ENCODE measurements at places on chromosomes 3 and 15.

DNA sequence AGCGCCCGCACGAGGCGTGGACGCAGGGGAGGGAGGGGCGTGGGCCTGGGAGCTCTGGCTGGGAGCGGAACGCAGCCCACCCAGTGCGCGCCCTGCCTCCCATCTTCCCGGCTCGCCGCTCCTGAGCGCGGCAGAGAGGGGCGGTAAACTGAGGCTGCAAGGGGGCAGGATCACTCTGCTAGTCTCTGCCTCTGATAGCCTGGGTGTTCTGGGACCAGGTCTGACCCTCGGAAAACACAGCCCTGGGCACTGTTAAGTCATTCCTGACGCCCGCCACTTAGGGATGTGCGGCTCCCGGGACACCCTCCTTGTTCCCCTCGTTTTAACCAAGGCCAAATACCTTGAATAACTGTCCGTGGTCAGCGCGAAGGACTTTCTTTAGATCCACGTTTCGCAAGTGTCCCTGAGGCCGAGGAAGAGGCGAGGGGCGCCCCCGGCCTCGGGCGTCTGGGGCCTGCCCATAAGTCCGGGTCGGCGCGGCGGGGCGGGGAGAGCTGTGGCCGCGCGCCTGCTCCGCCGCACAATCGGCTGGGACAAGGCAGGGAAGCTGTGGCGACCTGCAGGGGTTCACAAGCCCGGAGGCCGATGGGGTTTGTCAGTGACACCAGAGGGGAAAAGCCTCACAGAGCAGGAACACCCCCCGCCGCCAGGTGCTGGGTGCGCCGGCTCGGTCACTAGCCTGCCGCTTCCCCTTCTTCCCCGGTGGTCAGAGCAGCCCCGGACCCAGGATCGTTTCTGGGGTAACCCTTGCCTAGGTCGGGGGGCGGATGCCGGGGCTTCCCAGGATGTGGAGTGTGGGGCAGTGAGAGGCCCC, 1.5 kb downstream of the ITPKA start:
- no peak for DNase-seq

GRCh38 chr3:59791774-59792308, 742.0 kb upstream of the CFAP20DC start:
- DNase-seq, result no peak

DNA sequence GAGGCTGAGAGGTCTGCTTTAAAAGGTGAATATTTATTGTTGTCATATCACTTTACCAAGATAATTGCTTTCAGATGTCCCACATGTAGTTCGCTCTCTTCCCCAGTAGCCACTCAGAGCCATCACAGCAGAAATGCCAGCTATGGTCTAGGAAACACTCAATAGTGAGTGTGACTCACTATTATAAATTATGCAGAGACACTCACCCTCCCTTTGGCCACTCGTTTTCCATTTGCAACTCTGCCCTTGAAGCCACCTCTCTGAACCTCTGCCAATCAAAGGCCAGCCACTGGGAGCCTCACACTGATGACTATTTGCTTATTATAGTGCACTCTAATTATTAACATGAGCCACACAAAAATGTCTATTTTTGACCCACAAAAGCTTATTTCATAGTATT, 328.1 kb upstream of the ATP10A start:
- DNase-seq, result no peak

DNA sequence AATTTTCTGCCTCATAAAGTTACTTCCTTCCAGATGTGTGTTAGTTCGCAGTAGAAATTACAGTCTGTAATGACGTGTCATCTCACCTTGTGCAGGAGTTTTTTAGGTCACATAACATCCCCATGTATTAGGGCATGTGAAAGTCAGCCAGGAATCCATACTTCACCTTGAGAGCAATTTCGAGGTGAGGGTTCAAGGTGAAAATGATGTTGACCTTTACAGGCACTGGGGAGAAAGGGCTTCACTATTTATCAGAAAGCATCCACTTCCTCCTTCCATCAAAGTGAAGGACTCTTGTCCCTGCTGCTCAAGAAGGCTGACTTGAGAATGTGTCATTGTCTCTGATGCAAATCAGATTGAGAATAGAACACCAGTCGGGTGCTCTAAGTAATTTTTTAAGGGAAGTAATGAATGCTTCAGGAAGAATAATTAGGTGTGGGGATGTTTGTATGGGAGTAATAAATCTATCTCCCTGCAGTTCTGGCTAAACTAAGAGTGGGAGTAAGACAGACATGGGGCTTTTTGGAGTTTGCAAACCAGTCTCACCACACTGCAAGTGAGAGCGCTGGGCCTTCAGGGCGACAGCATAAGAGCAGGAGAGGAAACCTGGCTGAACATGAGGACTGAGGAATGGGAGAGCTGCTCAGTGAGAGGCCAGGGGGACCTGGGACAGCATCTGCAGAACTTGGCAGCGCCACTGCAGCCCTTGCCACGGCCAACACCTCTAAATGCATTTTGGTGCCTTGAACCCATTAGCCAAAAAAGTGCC, 85.9 kb upstream of the IL12A start:
- DNase-seq, result no peak

GRCh38 chr3:57252404-57252803, 24.9 kb downstream of the APPL1 start:
- no peak for DNase-seq

DNA sequence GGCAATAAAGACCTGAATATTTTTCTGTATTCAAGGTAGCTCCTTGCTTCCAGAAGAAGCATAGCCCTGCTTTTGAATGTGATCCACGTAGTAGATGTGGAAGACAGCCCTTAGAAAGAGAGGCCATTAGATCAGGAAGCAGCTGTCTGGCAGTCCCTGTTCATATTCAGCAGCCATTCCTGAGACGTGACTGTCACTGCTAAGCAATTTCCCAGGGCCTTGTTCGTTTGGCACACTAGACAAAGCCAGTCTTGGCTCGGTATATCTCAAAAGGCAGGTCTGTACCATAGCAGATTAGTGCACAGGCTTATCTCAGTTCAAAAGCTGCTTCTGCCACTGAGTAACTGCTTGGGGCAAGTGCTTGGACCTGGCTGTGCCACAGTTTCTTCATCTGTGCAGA, 287.8 kb upstream of the MCTP2 start:
- DNase-seq, result no peak

DNA sequence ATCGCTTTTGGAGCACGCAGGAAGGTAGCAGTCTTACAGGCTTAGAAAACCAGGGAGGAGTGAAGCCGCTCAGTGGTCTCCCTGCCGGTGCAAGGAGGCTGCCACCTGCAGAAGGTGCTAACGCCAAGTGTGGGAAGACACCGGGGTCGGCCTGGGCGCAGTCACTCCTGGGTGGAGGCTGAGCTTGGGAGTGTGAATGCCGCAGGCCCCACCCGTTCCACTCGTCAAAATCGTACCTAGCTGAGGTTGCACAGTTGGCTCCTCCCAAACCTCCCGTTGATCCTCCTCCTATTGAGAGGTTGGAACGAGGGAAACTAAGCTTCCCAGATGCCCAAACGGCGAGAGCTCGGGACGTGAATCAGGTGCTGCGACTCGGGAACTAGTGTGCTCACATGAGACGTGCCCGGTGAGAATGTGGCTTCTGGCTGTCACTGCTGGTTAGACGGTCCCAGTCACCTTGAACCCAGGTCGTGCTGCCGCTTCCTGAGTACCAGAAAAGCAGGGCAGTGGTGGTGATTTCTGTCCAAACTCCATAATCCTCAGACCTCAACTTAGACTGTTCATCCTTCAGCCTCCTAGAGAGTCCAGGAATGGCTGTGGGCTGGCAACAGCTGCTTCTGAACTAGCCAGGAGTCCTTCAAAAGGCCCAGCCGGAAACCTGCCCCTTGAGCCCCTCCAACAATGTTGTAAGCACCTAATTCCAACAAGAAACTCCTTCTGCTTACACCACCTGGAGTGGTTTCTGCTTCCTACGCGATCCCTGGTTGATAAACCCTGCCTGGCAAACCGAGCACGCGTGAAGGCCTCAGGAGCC, 156.0 kb downstream of the XXYLT1 start:
- DNase-seq, result peak; percentile 63

- DNase-seq, result no peak
Measured at GRCh38 chr3:185950728-185951127, 12.9 kb upstream of the TRA2B start.

All from cardiac septum (tissue), 1 donor.